Activated T-cell treated with anti-CD3 and anti-CD28 coated beads, Interleukin-2, amount 50 U/mL, for 48 hours (primary cell): ENCODE measurements at places on chromosomes 11 and 22.

GRCh38 chr11:43694477-43694876 is 13.9 kb downstream of the HSD17B12 start:
- no peak for DNase-seq

DNA sequence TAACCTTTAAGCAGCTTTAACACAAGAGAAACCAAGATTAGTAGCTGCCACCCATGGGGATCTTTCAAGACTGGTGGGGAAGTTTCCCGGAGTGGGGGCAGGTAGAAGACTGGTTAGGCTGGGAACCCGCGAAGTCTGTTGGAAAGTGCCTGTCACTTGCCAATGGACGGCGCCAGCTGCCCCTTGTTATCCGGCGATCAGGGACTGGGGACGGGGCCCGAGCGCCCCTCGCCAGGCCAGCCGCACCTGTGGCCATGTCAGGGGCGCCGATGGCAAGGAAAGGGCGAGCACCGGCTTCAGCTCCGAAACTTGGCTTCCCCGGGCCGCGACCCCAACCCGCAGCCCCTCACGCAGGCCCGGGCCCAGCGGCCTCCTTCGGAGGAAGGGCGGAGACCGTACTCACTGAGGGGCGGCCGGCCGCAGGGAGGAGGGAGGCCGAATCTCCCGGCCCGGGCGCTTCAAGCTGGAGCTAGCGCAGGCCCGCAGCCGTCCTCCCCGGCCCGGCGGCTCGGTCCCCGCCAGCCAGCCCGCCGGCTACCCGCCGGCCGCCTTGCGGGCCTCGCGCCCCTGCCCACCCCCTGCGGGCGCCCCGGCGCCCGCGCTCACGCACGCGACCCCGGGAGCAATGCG is 539 bp downstream of the EIF4ENIF1 start:
- DNase-seq = peak; percentile 60

DNA sequence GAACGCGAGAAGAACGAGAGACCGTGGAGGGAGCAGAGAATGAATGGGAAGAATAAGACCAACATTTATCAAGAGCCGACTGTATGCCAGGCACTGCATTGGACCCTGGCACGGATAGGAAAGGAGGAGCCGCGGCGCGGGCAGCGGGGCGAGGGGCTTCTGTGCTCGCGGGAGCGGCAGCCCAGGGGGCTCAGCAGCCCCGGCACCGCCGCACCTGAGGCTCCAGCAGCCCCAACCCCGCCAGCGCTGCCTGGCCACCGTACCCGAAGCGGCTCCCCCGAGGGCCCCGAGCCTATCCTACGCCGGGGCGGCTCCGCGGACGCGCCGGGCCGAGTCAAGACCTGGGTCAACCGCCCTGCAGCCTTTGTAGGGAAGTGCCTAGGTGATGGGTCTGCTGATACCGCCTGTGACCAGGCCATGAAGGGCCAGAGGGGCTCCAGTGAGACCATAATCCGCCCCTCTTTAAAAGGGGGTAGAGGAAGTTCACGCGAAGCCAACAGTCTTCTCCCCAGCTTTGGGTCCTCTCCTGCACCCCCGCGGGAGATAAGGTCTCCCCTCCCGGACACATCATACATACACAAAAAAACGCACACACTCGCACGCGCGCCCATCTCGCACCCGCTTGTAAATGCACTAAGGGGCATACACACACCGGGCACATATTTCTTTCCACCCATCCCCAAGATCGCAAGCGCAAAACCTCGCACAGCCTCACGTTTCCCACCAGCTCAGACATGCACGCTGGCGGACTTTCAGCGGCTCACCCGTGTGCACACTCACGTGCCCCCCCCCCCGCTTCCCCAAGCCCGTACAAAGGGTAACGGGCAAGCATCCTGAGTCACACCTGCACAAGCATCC is 935 bp upstream of the RTN4RL2 start:
- peak; percentile 51 for DNase-seq

- DNase-seq = no peak
These were observed 37.0 kb upstream of the MUC5AC start for GRCh38 chr11:1120532-1121330.
